Neural progenitor cell (in vitro differentiated cells): ENCODE measurements at places on chromosomes 6 and 20.

GRCh38 chr6:72363844-72364740 is 257.8 kb upstream of the KCNQ5 start:
- DNase-seq, result no peak

DNA sequence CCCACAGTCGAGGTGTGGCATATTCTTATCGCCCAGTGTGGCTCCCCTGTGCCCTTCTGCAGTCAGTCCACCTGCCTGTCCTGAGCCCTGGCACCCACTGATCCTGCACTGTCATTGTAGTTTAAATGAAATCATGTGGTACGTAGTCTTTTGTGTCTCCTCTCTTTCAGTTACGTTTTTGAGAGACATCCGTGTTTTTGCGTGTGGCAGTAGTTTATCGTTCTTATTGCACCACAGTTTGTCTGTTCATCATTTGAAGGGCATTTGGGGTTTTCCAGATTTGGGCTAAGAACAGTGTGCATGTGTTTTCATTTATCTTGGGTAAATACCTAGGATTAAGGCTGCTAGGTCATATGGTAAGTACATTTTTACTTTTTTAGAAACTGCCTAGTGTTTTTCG is 49.3 kb downstream of the SPATA2 start:
- no peak for DNase-seq

GRCh38 chr6:25022140-25022553 is 86.4 kb upstream of the RIPOR2 start:
- no peak for DNase-seq

GRCh38 chr6:132515386-132515785 is 2.5 kb upstream of the STX7 start:
- DNase-seq, result no peak

GRCh38 chr20:34452281-34452982 is 63.8 kb upstream of the DYNLRB1 start:
- no peak for DNase-seq

GRCh38 chr6:157620944-157621343 is 202.1 kb upstream of the SNX9 start:
- no peak for DNase-seq

GRCh38 chr6:56616967-56617366 is 25.7 kb downstream of the DST start:
- peak; percentile 60 for DNase-seq

- no peak for DNase-seq
These were observed 28.8 kb upstream of the HINT3 start for GRCh38 chr6:125927761-125928160.

GRCh38 chr20:46689754-46690085 is 476 bp upstream of the TP53RK start:
- DNase-seq, result no peak

GRCh38 chr20:17189976-17190695 is 36.7 kb upstream of the PCSK2 start:
- DNase-seq, result no peak

- no peak for DNase-seq
These were observed 71.2 kb downstream of the RAMACL start for GRCh38 chr6:166515072-166515810.

GRCh38 chr6:39152262-39152661 is 37.3 kb upstream of the SAYSD1 start:
- no peak for DNase-seq

GRCh38 chr6:166770216-166771116 is 143.4 kb upstream of the RPS6KA2 start:
- no peak for DNase-seq

DNA sequence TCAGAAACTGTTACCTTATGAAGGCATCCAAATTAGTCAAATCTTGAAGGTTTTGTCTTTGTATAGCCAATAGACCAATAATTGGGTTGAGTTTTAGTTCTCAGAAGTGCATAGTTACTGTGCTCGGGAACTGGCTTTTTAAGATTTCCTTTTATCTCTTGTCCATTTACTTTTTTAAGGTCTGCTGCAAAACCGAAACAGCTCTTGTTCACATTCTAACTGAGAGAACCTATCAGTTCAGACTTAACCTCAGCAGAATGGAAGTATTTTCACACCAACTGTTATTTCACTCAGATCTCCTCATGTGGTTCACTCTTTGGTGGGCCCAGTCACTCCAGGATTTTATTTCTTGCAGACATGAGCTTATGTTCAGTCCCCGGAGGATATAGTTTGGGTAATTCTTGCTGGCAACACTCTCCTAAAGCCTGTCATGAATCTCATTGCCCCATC is 55.5 kb downstream of the TPBG start:
- DNase-seq, result no peak

- no peak for DNase-seq
These were observed 1.1 kb downstream of the EPB41L1 start for GRCh38 chr20:36155629-36155971.

DNA sequence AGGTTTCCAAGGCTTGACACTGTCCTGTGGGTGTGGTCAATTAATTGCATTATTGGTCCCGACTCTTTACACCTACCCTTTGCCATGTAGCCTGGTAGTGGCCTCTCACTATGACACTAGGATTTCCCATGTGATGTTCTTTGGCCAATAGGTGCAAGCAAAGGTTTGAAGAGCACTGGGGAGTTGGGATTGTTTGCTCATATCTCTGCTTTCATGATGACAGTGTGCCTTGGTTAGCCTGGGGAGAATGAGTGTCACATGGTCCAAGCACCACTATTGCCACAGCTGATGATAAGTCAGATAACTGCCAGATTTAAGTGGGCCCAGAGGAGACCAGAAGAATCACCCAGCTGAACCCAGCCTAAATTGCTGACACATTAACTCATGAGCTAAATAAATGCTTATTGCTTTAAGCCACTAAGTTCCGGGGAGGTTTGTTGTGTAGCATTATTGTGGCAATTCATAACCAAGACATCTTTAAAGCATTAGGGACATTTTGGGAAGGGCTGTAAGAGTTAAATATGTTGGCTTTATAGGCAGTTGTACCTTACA is 17.2 kb upstream of the SCP2D1 start:
- DNase-seq, result no peak

DNA sequence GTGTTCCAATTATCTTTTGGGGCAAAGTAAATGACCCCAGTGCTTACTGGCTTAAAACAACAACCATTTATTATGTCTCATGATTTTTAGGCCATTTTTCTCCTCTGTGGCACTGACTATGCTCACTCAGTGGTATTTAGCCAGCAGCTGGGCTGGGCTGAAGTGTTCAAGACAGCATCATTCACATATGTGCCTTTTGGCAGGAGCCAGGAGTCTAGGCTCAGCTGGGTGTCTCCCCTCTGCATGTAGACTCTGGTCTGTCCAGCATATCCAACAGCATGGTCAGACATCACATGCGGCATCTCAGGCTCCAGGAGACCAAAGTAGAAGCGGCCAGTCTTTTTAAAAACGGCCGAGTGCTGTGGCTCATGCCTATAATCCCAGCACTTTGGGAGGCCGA is 120.3 kb upstream of the TOP1 start:
- no peak for DNase-seq

DNA sequence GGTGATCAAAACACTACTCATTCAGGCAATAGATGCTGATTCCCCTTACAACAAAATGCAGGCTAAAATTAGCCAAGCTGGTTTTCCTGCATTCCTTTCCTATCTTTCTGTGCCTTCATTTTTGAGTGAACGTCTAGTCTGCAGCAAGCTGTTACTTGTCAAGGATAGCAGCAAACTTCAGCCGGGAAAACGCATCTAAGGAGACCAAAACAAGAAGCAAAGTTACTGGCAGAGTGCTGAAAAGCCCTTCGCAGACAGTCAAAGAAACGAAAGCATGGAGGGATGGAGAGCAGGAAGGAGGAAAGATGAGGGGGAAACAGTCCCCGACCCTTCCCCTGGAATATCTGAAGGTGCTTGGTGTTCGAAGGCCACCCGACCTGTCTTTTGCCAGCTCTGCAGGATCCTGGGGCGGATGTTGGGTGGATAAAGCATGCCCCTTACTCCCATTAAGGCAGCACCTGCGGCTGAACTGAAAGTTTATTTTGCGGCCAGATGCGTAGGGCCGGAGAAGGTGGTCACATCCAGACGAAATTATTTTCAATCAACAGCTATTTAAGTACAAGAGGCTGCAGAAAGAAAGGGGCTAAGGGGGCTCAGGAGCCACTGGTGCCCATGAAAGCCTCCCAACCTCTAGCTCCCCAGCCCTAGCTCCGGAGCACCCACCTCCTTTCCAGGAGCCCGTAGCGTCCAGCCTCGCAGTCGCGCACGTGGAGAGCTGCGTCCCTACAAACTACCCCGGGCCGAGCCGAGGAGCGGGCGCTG is 538 bp downstream of the FERMT1 start:
- DNase-seq, result peak; percentile 15
